ENCODE measurements at places on chromosomes 3 and 15.
A peak's percentile ranks its signal among the peaks of the same experiment; 100 is the strongest.

DNA sequence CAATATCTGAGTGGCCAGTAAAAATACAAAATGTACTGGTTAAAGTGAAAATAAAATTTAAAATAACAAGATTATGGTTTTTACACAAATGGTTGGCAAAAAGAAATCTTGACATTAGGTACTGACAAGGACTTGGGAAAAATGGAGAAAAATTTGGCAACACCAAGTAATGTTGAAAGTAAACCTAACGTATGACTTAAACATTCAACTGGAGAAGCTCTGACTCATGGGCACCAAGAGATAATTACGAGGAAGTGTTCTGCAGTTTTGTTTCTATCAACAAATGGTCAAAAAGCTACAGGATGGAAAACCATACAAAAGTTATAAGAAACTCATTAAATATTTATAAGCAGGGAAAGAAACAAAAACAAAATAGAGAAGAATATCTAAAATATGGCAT lies 177.7 kb downstream of the ZNF385D start:
- no peak for DNase-seq

- DNase-seq = no peak
Measured at GRCh38 chr15:65494076-65494475, 23.4 kb downstream of the DPP8 start.

- no peak for DNase-seq
Measured at GRCh38 chr3:32840086-32840841, 22.5 kb downstream of the TRIM71 start.

DNA sequence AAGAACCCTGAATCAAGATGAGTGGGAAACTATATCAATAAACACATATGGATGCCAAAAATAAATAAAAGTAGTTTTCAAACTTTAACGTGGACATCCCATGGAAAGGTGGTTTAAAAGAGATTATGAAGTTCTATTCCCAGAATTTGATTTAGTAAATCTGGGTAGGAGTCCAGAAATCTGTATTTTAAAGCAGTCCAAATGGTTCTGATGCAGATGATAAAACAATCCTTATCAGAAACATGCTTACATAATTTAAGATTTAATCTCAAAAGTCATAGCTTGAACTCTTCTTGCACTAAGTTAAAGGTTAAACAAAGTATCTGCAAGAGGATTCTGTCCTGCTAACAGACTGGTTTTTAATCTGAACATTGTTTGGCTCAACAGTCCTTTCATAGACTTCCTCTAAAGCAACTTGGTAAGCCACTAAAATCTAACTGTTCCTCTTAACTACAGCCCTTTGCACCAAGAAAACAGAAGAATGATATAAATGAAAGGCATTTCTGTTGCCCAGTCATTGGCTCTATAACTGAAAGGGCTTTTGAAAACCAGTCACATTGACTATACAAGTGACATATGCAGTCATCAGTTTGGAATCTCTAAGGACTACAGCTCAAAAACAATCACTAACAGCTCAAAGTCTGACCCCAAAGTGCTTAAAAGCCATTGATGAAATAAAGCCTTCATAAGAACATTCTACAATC lies 23.4 kb upstream of the MAP4 start:
- no peak for DNase-seq

DNA sequence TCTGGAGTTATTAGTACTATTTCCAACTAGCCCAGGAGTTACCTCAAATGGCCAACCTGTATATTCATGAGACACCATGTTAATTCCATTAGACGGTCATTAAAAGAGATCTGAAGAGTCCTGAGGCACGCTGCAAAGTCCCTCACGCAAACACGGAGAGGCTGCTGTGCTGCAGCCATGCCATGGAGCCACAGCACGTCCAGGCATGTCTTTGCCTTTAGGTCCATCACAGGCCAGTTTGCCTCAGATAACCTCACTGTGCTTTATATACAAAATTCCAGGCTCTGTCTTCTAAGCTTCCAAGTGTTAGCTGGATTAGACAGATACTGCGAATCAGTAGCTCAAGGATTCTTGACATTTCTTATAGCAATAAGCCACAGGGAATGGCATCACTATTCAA lies 9.8 kb upstream of the PLAAT1 start:
- no peak for DNase-seq

- DNase-seq = no peak
Measured at GRCh38 chr3:124839896-124840295, 47.3 kb downstream of the ITGB5 start.

GRCh38 chr3:128066114-128066513 lies 13.9 kb downstream of the SEC61A1 start:
- peak; percentile 42 for DNase-seq

DNA sequence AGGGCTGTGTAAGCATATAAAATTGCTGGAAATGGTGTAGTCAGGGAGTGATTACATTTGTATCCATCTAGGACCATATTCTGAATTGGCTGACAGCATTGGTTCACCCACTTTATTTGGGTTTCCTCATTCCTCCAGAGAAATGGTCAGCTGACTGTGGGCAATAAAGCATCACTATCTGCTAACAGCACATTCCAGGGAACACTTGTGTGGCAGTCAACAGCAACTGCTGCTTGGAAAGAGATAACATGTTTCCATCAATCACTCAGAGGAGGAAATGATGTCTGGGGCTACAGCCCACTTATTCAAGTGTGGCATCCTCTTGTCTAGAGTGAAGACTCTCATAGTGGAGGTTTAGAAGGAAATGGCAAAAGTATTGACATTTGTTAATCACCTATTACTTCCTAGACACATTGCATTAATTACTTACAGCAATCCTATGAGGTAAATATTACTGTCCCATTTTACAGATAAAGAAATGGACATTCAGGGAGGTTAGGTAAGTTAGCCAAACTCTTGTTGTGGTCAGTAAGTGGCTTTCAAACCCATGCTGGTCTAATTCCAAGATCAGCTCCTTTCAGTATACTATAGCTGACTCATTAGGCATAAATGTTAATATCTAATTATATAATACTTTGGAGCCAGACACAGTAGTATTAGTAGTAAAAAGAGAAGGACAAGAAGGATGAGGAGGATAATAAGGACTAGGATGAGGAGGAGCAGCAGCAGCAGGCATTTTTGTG lies 247.8 kb downstream of the ALCAM start:
- no peak for DNase-seq
